HCT116 (cell line): ENCODE measurements at places on chromosomes 2 and 18. TPM values are rescaled to one million over a fixed set of nuclear protein-coding genes. Genes with fewer than 3 reads are reported as not detected.

- no peak for DNase-seq
- no peak overlapping the region for H3K4me3 ChIP-seq
- no peaks in the 10 kb centered on the region for H3K27me3 ChIP-seq
- no peak overlapping the region for H3K27ac ChIP-seq
- no peaks in the 10 kb centered on the region for H3K36me3 ChIP-seq
- peaks cover 90% of the 10 kb centered on the region for H3K4me1 ChIP-seq
Measured at GRCh38 chr2:64862623-64863022, 126.6 kb upstream of the SLC1A4 start.

Gene KCNJ13
- not detected for total RNA-seq

DNA sequence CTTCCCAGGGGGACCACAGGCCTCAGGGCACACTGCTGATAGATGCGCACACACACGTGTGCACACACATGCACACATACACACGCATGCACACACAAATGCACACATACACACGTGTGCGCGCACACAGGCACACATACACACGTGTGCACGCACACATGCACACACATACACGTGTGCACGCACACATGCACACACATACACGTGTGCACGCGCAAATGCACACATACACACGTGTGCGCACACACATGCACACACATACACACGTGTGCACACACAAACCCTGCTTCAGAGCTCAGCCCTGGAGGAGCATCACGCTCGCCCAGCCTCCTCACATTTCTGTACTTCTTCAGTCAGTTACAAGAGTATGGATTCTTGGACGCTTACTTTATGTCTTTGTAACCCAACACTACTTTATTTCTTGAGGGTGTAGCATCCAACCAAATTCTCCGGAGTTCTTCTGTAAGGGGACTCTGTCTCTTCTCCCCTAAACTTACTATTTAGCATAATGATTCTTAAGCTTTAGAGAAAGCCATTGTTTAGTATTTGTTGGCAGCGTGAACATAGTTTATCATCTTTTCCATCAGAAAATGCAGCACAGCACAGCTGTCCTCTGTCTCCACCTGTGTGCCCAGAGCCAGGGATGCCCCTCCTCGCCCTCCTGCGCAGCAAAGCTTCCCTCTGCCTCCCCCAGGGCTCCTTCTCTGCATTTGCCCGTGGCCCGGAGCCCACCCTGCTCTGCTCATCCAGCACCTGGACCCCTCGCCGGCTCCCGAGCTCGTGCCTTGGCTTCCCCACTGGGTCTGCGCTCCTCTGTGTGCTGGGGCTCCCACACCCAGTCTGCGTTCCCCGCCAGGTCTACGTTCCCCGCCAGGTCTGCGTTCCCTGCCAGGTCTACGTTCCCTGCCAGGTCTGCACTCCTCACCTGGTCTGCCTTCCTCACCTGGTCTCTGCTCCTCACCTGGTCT, 74.4 kb upstream of the CTDP1 start:
- H3K36me3 ChIP-seq, result no peaks in the 10 kb centered on the region
- no peak overlapping the region for H3K27ac ChIP-seq
- no peak overlapping the region for H3K4me3 ChIP-seq

GRCh38 chr2:220744861-220745260, 827.2 kb downstream of the EPHA4 start:
- H3K36me3 ChIP-seq, result no peaks in the 10 kb centered on the region
- H3K27ac ChIP-seq, result no peak overlapping the region
- H3K4me1 ChIP-seq, result no peaks in the 10 kb centered on the region
- DNase-seq, result no peak
- H3K27me3 ChIP-seq, result no peaks in the 10 kb centered on the region
- no peak overlapping the region for H3K4me3 ChIP-seq

GRCh38 chr2:63983986-63984605, 35.1 kb downstream of the VPS54 start:
- no peaks in the 10 kb centered on the region for H3K36me3 ChIP-seq
- H3K4me3 ChIP-seq, result no peak overlapping the region
- H3K4me1 ChIP-seq, result no peaks in the 10 kb centered on the region
- DNase-seq, result no peak

Gene LHCGR
- total RNA-seq, result not detected

DNA sequence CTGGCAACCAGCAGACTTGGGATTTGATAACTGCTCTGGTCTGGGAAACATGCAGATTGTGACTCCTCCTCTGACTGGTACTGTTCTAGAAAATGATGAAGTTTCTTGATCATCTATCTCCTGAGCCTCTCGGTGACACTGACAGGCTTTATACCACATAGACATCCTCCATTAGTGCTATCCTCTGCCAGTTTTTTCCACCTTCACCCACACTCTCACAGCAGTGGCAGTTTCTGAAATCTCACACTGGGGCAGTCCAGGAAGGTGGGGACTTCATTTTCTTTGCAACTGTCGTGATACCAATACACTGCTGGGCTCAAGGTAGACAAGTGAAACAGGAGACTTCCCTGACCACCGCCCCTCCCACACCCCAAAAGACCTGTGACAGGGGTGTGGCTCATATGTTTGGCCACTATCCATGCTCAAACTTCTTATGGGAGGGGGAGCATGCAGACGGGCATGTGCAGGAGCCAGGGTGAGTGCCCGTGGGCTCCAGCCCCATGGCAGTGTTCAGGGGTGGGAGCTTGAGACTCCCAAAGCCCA, 66.3 kb upstream of the RMDN2 start:
- H3K27me3 ChIP-seq, result no peaks in the 10 kb centered on the region
- DNase-seq, result no peak
- H3K36me3 ChIP-seq, result no peaks in the 10 kb centered on the region
- H3K27ac ChIP-seq, result no peak overlapping the region

DNA sequence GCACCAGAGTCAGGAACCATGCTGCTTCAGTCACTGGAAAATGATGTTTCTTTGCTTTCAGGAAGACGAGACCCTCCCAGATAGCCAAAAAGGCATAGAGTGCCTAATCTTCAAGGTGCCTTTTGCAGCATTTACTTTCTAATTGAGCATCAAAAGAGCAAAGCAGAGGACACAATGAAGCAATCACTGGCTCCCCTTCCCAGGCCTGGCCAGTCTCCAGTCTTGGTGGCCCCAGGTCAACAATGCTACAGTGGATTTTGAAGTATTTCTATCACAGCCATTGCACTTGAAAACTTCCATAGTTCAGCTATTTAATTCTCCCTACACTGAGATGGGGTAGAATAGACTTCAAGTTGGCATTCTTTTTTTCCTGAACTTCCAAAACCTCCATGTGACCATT, 15.4 kb downstream of the ZBTB7C start:
- peaks cover 11% of the 10 kb centered on the region; the same call in 1 of the 2 replicates for H3K27me3 ChIP-seq
- no peaks in the 10 kb centered on the region for H3K36me3 ChIP-seq
- no peak for DNase-seq
- H3K4me1 ChIP-seq, result peaks cover 6% of the 10 kb centered on the region
- H3K27ac ChIP-seq, result no peak overlapping the region

Gene UBXN4
- total RNA-seq, result 69.7 TPM

DNA sequence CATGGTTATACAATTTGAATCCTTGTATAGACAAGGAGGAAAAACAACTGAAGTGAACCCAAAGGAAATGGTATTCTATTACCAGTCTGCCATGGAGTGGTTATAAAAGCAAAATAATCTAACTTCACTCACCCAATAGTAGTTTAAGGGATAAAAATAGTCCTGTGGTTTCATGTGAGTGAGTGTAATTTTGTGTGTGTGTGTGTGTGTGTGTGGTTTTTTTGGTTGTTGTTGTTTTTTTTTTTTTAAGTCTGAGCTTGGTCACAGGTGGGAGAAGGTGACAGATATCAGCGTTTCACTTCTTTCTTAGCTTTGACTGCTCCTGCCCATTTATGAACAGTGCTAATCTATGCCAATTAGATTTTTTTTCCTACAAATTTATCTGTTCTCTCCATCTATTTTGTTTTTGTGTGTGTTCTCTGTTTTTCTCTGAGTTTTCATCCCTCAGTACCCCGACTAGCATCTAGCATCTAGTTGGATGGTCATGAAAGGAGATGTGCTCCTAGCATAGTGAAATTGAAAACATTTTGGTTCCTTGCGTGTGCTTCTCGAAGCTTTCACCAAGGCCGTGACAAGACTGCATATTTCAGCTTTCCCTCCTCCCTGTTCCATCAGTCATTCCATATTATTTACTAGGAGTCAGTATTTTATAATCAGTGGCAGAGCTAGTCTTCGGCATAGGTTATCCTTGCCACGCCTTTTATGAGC, 200.1 kb upstream of the DTNA start:
- no peaks in the 10 kb centered on the region for H3K36me3 ChIP-seq
- H3K4me3 ChIP-seq, result no peak overlapping the region
- no peaks in the 10 kb centered on the region for H3K27me3 ChIP-seq
- H3K27ac ChIP-seq, result no peak overlapping the region

GRCh38 chr2:3253913-3254441, 123.6 kb downstream of the EIPR1 start:
- no peaks in the 10 kb centered on the region for H3K27me3 ChIP-seq
- H3K27ac ChIP-seq, result no peak overlapping the region
- no peaks in the 10 kb centered on the region for H3K4me1 ChIP-seq
- no peaks in the 10 kb centered on the region for H3K36me3 ChIP-seq

Gene IL36RN
- total RNA-seq, result not detected

DNA sequence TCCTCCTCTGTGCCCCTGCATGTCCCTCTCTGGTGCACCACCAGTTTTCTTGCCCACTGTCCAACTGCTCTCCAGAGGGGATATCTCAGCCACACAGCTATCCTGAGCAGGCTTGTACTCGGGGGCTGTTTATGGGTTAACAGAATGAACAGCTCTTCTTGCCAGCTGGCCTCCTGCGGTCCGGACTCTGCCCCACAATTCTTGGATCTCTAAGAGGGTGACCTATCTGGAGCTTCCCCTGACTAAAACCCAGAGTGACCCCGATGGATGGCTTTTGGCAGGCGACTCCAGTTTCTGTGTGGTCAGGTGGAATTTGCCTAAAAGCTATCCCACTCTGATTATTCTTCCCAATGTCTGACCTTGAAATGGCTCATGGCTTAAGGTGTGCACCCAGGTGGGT, 9.1 kb downstream of the SOWAHC start:
- DNase-seq, result no peak
- H3K27me3 ChIP-seq, result no peaks in the 10 kb centered on the region
- H3K4me1 ChIP-seq, result no peaks in the 10 kb centered on the region
- H3K27ac ChIP-seq, result no peak overlapping the region
- H3K36me3 ChIP-seq, result no peaks in the 10 kb centered on the region

GRCh38 chr18:7740821-7741220, 173.7 kb downstream of the PTPRM start:
- no peaks in the 10 kb centered on the region for H3K36me3 ChIP-seq
- H3K4me1 ChIP-seq, result no peaks in the 10 kb centered on the region
- no peak overlapping the region for H3K4me3 ChIP-seq
- no peaks in the 10 kb centered on the region for H3K27me3 ChIP-seq

- no peak overlapping the region for H3K4me3 ChIP-seq
- no peak overlapping the region for H3K27ac ChIP-seq
- no peaks in the 10 kb centered on the region for H3K4me1 ChIP-seq
- H3K27me3 ChIP-seq, result no peaks in the 10 kb centered on the region
- no peaks in the 10 kb centered on the region for H3K36me3 ChIP-seq
- no peak for DNase-seq
Measured at GRCh38 chr18:41576643-41577042, 378.4 kb upstream of the PIK3C3 start.

- no peaks in the 10 kb centered on the region for H3K4me1 ChIP-seq
- no peaks in the 10 kb centered on the region for H3K27me3 ChIP-seq
- no peak for DNase-seq
- no peak overlapping the region for H3K4me3 ChIP-seq
Measured at GRCh38 chr2:82852787-82853186, 1606.3 kb downstream of the SUCLG1 start.

Gene FAHD2A
- total RNA-seq, result 25.4 TPM

- H3K27me3 ChIP-seq, result no peaks in the 10 kb centered on the region
- H3K4me1 ChIP-seq, result peaks cover 7% of the 10 kb centered on the region
- H3K27ac ChIP-seq, result no peak overlapping the region
- DNase-seq, result no peak
- no peak overlapping the region for H3K4me3 ChIP-seq
Measured at GRCh38 chr2:188439986-188440385, 148.3 kb downstream of the GULP1 start.

DNA sequence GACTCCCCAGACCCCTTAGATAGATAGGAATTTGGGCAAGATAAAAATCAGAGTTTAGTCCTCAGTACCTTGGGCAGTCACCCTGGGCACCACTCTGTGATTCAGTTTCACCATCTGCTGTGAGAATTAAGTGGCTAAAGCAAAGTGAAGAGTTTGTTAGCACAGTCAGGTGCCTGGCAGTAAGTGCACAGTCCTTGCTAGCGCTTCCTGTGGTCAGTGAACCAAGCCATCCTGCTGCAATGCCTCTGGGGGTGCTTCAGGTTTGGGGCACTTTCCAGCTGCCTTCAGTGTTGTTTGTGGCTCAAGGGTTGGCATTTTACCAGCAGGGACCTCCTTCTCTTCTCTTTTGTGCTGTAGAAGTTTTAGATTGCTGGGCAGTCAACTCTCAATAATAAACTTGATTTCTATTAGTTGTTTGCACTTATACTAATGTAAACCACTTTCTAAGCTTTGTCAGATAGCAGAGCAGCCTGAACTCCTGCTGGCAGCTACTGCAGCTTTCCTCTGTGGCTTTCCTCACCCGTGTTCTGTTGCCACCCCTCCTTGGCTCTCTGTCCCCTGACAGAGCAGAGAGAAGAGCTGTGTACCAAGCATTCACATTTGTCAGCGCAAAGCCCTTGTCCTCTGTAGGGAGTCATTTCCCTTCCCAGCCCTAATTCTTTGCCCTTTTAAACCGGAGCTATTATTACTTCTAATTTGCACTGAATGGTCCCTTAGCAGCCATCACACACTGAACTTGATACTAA, 48.4 kb upstream of the RMP24 start:
- H3K4me3 ChIP-seq, result no peak overlapping the region
- no peak for DNase-seq
- H3K27ac ChIP-seq, result no peak overlapping the region
- peaks cover 48% of the 10 kb centered on the region for H3K27me3 ChIP-seq
- H3K36me3 ChIP-seq, result no peaks in the 10 kb centered on the region
- no peaks in the 10 kb centered on the region for H3K4me1 ChIP-seq

GRCh38 chr2:152823905-152824304, 105.5 kb downstream of the ARL6IP6 start:
- no peak overlapping the region for H3K27ac ChIP-seq
- H3K4me1 ChIP-seq, result no peaks in the 10 kb centered on the region
- H3K27me3 ChIP-seq, result no peaks in the 10 kb centered on the region
- H3K36me3 ChIP-seq, result no peaks in the 10 kb centered on the region

DNA sequence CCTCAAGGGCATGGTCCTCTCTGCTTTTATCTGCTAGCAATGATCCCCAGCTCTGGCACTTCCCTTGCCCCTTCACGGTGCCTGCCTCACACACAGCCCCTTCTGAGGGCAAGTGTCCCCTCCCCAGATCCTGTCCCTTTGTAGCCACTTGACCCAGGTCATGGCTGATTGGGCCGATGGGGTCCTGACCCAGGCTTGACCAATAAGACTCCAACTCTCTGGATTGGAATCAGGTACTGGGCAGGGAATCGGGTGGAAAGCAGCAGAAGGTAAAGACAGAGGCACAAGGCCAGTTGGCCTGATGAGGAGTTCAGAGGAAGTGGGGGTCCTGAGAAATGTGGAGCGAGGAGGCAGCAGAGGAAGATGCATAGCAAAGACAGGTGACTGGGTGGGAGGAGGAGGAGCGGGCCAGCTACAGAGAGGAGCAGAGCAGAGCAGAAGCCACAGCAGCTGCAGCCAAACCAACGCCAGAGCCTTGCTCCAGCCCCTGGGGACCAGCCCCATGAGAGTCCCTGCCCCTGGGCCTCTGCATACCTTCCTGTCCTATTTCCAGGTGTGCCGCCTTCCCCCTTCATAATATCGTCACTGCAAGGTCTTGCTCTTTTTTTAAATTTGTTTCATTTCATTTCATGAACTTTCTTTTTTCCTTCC, 39.1 kb downstream of the CAPN13 start:
- H3K36me3 ChIP-seq, result no peaks in the 10 kb centered on the region
- no peak overlapping the region for H3K27ac ChIP-seq
- no peaks in the 10 kb centered on the region for H3K4me1 ChIP-seq
